ENCODE measurements at places on chromosomes 4 and X. TPM values are rescaled to one million over a fixed set of nuclear protein-coding genes. Genes with fewer than 3 reads are reported as not detected.

The FGFR3 gene
- 6.9 TPM for total RNA-seq

The SMIM31 gene
- total RNA-seq = not detected

The F8 gene
- 6.1 TPM for total RNA-seq

The CLNK gene
- not detected for total RNA-seq

The USP26 gene
- not detected for total RNA-seq

The MGAT4D gene
- not detected for total RNA-seq

The EVC gene
- total RNA-seq = 2.4 TPM

The SPP1 gene
- 160 TPM for total RNA-seq

The MUC7 gene
- not detected for total RNA-seq

The ATG4A gene
- 7.3 TPM for total RNA-seq

The FGA gene
- total RNA-seq = not detected

The FANCB gene
- total RNA-seq = 17.5 TPM

The DRD5 gene
- total RNA-seq = 2.0 TPM

The UNC5C gene
- 14.3 TPM for total RNA-seq

The ABLIM2 gene
- 9.4 TPM for total RNA-seq

The P2RY8 gene
- under 0.01 TPM for total RNA-seq

The ASIC5 gene
- not detected for total RNA-seq

The HHIP gene
- 0.82 TPM for total RNA-seq

The PAGE2 gene
- not detected for total RNA-seq

The SRPK3 gene
- under 0.01 TPM for total RNA-seq

The IL13RA2 gene
- 4.9 TPM for total RNA-seq

The GPC4 gene
- total RNA-seq = 1.2 TPM

The LINC00632 gene
- total RNA-seq = 15.9 TPM

The FDCSP gene
- total RNA-seq = not detected

The CT45A10 gene
- total RNA-seq = not detected

The ADH1B gene
- not detected for total RNA-seq

The NIPAL1 gene
- 2.4 TPM for total RNA-seq

The EDA2R gene
- 1.2 TPM for total RNA-seq

The INTU gene
- total RNA-seq = 26.9 TPM

The RNF150 gene
- 28.5 TPM for total RNA-seq

The ART3 gene
- total RNA-seq = 2.9 TPM

The SOWAHD gene
- total RNA-seq = 0.82 TPM

The KCNIP4 gene
- total RNA-seq = 16.7 TPM

The GIMD1 gene
- total RNA-seq = not detected

The GPRASP1 gene
- 31.0 TPM for total RNA-seq

The FAM200B gene
- total RNA-seq = 91.7 TPM

The NPY5R gene
- 39.5 TPM for total RNA-seq

The GAGE10 gene
- total RNA-seq = not detected

The WAS gene
- 2.0 TPM for total RNA-seq

The TLL1 gene
- total RNA-seq = 2.9 TPM

The PAGE4 gene
- not detected for total RNA-seq

The WDR17 gene
- 63.6 TPM for total RNA-seq

The DCAF4L1 gene
- total RNA-seq = under 0.01 TPM

Data from frontal cortex (tissue), 4 donors.